IMR-90 (cell line): ENCODE measurements at places on chromosomes 3 and 15.

- no peak for DNase-seq
Measured at GRCh38 chr3:139537795-139538621, 1.5 kb downstream of the RBP1 start.

DNA sequence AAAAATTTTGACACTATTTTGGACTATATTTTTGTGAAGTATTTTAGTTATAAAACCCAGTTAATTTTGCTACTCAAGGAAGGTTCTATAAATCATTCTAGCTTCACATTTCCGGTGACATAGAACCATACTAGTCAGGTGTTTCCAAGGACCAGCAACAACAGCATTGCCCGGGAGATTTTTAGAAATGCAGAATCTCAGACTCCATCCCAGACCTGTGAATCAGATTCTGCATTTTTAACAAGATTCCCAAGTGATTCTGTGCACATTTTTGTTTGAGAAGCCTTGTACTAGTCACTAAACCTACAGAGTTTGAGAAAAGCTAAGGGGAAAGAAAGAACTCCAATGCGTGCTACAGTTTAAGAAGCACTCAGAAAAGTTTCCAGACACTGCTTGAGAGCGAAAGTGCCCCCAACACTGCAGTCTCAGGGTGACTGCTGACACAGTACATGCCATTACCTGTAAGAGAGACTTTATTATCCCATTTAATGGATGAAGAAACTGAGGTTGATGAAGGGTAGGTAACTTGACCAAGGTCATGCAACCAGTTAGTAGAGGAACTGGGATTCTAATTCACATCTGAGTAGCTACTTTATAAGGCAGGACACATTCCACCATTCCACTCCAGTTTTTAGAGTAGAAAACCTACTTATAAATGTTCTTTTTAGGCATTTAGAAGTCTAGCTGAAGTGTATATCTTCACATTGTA, 49.7 kb upstream of the USP3 start:
- DNase-seq, result no peak

GRCh38 chr15:25700916-25701315, 162.2 kb downstream of the ATP10A start:
- DNase-seq, result no peak

DNA sequence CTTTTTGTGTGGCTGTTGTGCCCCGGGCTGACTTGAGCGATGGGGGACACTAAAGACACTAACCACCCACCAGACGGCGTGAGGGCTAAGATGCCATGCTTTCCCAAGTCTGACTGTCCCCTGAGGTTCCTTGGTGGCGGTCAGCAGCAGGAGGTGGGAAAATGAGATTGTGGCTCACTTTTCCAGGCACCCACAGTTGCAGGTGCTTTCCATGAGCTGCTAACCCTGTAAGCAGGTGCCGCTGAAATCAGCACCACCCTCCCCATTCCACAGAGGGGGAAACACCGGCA, 17.7 kb downstream of the PRR23E start:
- DNase-seq, result no peak

DNA sequence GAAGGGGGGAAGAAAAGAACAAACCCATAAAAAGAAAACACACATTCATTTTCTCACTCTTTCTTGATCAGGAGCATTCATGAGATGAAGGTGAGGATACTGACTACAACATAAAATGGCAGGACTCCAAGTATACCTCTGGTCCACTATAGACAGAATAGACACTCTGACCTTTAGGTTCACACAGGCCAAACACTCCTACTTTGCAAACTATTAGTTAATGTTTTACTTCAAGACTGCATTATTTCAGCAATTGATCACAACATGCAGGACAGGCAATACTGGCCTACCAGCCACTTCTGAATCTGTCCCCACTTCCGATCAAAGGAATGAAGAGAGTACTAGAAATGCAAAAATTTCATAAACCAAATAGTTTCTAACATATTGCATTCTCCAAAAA, 47.0 kb downstream of the LRRFIP2 start:
- DNase-seq, result no peak

- no peak for DNase-seq
Measured at GRCh38 chr3:32607522-32607921, 36.9 kb upstream of the DYNC1LI1 start.

GRCh38 chr15:68379759-68380290, 52.1 kb downstream of the ITGA11 start:
- DNase-seq, result peak; percentile 71

DNA sequence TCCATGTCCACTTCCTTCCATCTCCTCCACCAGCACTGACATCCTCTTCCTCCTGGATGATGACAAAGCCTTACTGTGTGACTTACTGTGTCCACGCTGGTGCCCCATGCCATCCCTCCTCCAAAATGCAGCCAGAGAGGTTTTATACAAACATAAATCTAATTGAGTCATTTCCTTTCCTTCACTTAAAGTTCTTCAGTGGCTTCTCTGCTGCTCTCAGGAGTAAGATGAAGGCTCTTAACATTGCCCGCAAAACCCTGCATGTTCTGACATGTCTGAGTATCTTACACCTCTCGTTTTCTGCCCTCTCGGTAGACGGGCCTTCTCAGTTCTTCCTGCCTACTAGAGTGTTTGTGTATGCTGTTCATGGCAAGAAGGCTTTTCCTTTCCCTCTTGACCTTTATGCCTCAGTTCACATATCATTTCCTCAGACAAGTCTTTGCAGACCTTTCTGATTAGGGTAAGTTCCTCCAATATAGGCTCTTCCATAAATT, 175.5 kb downstream of the CFAP20DC start:
- DNase-seq, result peak; percentile 28

DNA sequence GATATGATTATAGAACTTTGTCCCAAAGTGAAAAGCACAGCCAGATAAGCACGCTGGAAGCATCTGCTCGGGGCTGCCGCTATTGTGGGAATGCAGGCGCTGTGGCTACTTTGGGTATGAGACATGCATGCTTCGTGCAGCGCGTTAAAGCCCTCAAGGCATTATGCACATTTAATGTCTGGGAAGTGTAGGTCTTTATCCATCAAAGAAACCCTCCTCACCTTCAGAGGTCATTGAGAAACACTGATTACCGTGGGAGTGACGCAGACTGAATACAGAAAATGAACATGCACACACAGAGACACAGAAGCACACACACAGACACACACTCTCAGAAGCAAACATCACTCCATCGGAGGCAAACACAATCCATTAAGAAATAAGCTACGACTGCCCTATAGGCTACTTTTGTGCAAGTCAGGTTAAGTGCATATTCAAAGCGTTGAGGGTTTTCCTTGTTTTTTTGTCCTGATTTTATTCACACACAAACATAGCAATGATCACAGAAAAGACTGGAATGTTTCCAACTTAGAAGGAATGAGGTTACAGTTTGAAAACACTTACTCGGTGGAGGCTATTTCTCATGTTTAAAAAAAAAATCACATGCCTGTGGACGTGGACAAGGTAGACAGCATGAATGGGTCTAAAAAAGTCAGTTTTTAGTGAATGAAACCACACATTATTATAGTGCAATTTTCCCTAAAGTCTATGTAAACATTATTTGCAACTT, 68.5 kb downstream of the PLCH1 start:
- peak; percentile 34 for DNase-seq

GRCh38 chr3:24069045-24069444, 124.0 kb downstream of the NR1D2 start:
- DNase-seq, result no peak

GRCh38 chr3:30516238-30516637, 90.2 kb upstream of the TGFBR2 start:
- DNase-seq, result peak; percentile 43

DNA sequence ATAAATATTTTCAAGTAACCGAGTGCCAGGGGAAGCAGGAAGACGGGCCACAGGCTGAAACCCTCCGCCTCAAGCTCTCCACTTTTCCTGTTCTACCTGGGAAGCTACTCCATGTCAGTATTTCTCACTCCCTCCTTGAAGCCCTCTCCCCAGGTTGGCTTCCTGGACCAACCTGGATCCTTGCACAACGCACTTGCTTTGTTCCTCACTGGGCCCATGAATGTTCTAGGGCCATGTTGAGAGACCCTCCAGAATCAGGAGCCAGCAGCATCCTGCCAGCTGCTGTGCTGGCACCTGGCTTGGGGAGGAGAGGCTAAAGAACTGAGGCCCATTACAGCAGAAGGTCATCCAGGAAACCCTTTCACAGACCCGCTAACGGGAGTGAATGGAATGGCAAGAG, 79.3 kb upstream of the SNRPA1 start:
- DNase-seq, result no peak

- no peak for DNase-seq
Measured at GRCh38 chr15:93331545-93332167, 242.6 kb upstream of the RGMA start.

- DNase-seq, result no peak
Measured at GRCh38 chr3:185371306-185372074, 8.6 kb downstream of the MAP3K13 start.

DNA sequence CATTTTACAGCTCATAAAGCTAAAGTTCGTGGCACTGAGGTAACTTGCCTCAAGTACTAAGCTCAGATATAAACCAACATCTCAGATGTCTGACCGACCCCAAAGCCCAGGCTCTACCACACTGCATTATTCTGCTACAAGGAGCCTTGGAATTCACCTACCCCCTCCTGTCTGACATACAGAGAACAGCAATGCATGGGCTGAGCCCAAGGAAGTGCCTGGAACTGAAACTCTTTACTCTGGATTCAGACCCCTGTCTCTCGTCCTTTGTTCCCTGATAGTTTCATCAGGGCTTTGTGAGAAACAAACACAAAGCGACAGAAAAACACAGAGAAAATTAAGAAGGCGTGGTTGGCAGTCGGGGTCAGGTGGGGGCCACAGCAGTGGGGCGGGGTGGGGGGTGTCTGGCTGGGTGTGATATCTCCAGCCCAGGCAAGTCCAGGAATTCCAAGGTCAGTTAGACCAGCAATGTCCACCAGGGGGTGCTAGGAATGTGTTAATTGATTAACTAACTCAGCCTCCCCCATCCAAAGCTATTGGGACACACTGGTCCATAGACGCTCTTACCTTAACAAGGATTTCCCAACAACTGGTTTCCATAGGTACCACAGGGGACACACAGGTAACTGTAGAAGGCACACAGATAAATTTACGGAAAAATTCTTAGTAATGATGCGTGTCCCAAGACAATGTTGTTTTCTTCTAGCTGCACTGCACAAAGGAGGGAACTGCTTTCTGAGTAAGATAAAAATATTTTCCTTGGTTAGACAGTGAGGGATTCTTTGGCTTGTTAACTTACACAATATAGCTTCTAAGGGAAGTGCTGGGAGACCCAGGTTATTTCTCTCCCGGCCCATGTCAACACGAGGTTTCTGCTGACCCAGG, 18.8 kb upstream of the SSUH2 start:
- DNase-seq, result peak; percentile 61

GRCh38 chr15:62497356-62497755, 332.3 kb upstream of the C2CD4B start:
- peak; percentile 38 for DNase-seq
